Mesothelial cell of epicardium (in vitro differentiated cells): ENCODE measurements at places on chromosomes 6 and 20.

DNA sequence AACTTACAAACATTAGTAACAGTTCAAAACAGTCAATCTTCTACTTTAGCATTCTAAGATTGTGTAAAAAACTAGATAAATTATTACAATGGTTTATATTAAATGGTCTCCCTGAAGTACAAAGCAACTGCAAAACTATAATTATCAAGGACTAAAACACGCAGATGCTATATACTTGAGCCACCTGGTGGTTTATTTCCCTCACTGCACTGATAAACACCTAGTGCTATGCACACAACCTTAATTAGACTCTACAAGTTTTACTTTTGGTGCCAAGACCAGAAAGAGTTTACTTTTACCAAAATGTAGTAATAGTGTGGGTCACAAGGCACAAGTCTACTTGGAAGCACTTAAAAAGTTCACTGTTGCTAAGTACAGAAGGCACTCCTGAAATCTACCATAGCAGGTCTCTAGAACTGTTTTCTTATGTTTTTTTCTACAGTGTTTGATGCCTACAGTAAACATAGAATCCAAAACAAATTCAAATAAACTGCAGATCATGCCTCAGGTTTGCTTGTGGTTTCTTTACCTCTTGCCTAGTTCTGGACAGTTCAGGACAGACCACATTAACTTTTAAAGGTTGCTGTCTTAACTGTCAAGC lies 49.2 kb downstream of the GMDS start:
- no peak for DNase-seq

GRCh38 chr20:37007898-37008649 lies 56.6 kb upstream of the SAMHD1 start:
- no peak for DNase-seq

DNA sequence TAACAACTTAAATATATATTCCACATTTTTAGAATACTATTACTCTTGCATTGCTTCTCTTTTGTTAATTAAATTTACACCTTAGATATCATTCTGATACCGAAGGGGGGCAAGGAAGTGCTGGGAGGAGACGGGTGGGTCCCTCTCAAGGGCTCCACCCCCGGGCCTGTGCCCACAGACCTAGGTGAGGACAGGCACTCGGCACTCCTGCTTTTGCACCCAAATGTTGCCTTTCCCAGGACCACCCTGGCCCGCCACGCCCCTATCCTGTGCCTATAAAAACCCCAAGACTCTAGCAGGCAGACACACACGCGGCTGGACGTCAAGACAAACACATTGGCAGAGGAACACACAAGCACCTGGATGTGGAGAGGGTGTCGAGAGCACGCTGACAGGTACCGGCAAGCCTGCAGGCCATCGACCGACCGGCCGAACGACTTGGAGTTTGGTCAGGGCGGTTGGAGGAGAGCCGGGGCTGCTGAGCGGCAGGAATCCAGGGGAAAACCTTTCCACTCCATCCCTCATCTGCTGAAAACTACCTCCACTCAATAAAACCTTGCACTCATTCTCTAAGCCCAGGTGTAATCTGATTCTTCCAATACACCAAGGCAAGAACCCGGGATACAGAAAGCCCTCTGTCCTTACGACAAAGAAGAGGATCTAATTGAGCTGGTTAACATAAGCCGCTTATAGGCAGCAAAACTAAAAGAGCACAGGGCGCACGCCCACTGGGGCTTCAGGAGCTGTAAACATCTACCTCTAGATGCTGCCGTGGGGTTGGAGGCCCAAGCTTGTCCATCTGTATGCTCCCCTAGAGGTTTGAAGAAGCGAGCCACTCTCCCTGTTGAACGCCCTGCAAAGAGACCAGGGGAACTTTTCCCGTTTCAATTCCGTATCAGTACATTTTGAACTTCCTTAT lies 197.4 kb upstream of the PRSS16 start:
- DNase-seq, result no peak

GRCh38 chr6:68427630-68428029 lies 207.5 kb upstream of the ADGRB3 start:
- no peak for DNase-seq

- DNase-seq, result no peak
Measured at GRCh38 chr20:43940518-43941225, 26.0 kb downstream of the TOX2 start.
